NCI-H446 treated with DMSO at 0.1 percent for 48 hours (cell line): ENCODE measurements at places on chromosomes 13 and 19.

DNA sequence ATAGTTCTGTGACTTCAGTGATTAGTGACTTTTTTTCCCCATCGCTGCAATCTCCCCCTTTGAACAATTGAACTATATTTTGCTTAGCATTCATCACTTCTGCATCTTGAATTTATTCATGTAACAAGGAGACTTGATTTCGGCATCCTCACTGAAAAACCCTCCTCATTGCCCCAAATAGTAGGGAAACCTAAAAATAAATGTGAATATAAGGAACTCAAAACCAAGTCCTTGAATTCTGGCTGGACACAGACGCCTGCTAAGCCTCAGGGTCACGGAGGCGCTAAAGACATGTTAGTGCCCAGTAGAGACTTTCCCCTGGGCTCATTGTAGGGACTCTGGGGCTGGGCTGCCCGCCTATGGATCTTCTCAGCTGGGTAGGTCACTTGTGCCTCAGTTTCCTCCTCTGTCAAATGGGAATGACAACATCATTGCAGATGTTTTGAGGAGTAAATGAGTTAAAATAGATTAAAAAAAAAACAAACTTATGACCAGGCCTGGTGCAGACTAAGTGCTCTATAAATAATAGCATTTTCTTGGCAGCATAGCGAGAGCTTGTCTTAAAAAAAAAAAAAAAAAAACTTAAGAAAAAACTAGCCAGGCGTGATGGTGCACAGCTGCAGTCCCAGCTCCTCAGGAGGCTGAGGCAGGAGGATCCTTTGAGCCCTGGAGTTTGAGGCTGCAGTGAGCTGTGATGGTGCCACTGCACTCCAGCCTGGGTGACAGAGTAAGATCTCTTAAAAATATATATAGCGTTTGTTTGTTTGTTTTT is 1.8 kb upstream of the ADGRE5 start:
- no peak for DNase-seq

DNA sequence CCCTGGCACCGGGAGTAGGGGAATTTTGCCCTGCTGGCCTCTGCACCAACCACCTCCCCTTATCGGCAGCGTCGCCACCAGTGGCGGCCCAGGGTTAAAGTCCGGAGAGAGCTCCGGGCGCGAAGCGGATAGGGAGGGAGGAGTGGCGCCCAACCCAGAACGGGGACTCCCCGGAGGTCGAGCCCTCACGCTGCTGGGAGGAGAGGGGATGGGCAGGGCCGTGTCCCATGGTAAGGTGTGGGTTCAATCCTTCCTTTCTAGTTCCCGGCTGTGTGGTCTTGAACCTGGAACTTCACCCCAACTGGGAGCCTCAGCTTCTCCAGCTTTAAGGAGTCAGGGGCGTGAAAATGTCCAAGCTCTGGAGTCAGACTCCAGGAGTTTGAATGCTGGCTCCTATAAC is 23.3 kb upstream of the BCL3 start:
- DNase-seq: no peak

DNA sequence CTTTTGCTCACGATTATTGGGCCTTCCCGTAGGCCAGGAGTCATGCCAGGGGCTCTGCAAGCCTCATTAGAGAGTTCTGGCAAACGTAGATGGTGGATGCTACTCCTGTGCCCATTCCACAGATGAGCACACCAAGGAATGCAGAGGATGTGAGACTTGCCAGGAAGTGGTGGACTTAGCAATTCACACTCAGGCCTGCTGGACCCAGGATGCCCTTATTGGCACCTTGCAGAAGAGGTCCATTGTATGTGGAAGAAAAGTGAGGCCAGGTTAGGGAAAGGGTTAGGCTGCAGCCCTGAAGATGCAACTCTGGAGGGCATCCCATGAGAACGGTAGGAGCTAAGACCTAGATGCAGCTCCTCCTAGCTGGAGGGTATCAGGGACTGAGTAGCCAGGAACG is 5.9 kb downstream of the UNC13A start:
- DNase-seq: no peak

DNA sequence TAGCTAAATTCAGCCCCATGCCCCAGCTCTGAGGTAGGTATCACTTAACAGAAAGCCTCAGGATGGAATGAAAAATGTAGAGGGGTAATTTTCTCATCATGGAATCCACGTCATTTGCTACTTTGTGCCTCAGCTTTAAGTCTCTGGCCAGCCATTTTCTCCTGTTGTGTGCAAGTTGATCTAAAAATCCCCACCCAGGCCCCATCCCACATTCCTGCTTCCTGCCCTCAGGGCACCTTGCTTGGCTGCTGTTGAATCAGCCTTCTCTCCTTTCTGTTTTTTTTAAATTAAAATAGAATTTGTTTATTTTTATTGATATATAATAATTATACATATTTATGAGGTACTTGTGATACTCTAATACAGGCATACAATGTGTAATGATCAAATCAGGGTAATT is 179.9 kb upstream of the TSHZ3 start:
- DNase-seq: no peak

- DNase-seq: no peak
These were observed 15.9 kb upstream of the IZUMO2 start for GRCh38 chr19:50178859-50179537.

DNA sequence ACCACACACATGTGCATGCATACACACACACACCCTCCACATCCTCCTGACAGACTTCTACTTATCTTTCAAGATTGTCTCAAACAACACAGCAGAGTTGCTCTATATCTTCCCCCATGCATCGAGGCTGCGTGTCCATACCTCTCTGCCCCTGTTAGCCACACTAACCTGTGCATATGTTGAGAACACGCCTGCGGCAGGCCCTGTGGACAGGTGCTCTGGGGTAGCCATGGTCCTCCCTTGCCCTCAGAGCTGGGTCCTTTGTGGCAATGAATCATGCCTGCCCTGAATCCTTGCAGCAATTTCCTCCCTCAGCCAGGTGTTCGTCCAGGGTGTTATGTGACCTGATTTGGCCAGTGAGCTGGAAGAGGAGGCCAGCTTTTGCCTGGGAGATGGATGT is 213.3 kb downstream of the KATNAL1 start:
- DNase-seq: no peak

GRCh38 chr19:46887240-46887782 is 26.5 kb downstream of the ARHGAP35 start:
- DNase-seq: no peak

DNA sequence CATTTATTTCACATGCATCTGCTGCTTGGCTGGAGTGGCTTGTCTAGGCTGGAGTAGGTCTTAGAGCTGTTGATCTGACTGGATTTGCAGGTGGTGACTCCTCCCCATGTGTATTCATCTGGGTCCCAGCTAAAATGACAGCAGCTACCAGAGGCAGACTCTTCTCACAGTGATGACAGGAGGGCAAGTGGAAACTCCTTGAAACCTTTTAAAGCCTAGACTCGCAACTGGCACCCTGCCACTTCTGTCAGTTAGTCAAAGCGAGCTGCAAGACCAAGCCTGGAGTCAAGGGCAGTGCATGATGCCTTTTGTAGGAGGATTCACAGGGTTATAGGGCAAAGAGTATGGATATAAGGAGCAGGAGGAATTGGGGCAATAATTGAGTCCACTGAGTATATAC is 65.2 kb downstream of the TEX26 start:
- no peak for DNase-seq

GRCh38 chr19:328025-328505 is 16.5 kb downstream of the MIER2 start:
- no peak for DNase-seq

DNA sequence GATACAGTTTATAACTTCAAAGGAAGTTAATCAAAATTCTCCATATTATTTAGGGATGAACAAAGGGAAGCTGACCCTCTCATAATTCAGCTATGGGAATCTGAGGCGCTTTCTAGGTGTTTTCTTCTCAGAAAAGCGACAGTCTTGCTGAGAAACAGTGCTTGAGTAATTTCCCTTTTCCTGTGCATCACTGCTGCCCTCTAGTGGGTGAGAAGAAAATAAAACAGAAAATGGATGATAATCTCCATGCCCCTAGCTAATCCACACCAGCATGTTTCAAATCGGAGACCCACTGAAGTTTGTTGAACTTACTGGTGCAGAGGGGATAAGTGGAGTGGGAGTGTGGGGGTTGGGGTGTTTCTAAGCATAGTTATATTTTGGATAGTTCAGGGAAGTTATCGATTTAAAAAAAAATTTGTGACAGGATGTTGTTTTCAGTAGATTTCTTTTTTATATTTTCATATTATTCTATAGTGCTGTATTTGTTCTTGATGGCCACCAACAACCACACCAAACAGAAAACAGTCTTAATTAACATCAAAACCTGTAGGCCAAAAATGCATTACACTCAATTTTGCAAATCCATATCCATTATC is 21.4 kb downstream of the LCP1 start:
- DNase-seq: peak; percentile 29

GRCh38 chr13:24007979-24008620 is 110.8 kb upstream of the C1QTNF9B start:
- no peak for DNase-seq

- no peak for DNase-seq
These were observed 3.6 kb upstream of the KLK14 start for GRCh38 chr19:51086153-51086850.

DNA sequence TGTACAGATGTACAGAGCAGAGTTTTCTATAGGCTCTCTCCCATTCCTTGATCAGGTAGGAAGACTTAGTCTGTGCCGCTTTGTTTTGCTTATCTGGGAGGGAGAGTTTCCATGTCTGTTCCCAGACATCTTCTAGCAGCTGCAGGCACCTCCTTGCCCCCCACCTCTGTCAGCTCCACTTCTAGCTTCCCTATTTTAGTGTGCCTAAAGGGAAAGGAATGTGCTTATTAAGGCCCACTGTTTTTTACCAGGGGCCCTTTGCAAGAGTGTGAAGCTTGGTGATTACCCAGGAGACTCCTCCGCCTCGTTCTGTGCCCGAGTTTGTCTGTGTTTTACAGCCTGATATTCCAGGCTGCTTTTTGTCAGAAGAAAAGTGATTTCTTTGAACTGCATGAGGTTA is 1984.4 kb downstream of the OLFM4 start:
- no peak for DNase-seq

- no peak for DNase-seq
These were observed 505 bp upstream of the SHKBP1 start for GRCh38 chr19:40576151-40576584.

DNA sequence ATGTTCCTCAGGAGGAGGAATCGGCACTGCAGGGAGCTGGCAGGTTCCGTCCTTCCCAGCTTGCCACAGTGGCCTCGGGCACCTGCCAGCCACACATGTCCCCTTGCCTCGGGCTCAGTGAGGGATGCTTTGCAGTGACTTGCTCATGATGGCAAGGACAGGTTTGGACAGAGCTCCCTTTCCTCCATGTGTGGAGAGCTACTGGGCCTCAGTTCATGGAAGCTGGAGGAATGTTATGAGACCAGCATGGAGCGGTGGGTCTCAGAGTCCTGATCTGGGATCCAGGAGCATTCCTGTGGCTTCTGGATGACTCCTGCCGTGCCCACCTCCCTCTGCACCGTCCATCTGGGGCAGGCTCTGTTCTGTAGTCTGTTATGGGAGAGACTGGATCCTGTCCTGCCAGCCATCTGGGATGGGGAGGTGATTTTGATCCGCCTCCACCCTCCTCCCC is 59.2 kb downstream of the SIPA1L3 start:
- DNase-seq: no peak

DNA sequence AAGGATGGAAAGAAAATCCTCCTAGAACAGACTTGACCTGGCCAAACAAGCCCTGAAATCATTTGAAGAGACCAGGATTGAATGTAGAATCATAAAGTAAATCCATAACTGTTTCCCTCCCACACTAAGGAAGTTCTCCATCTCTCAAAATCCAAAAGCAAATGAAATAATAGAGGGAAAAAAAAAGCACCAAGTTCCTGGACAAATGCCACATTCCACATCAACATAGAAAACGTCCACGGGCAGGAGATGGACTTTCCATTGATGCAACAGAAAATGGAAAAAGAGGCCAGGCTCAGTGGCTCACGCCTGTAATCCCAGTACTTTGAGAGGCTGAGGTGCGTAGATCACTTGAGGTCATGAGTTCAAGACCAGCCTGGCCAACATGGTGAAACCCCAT is 56.2 kb downstream of the INSR start:
- no peak for DNase-seq

DNA sequence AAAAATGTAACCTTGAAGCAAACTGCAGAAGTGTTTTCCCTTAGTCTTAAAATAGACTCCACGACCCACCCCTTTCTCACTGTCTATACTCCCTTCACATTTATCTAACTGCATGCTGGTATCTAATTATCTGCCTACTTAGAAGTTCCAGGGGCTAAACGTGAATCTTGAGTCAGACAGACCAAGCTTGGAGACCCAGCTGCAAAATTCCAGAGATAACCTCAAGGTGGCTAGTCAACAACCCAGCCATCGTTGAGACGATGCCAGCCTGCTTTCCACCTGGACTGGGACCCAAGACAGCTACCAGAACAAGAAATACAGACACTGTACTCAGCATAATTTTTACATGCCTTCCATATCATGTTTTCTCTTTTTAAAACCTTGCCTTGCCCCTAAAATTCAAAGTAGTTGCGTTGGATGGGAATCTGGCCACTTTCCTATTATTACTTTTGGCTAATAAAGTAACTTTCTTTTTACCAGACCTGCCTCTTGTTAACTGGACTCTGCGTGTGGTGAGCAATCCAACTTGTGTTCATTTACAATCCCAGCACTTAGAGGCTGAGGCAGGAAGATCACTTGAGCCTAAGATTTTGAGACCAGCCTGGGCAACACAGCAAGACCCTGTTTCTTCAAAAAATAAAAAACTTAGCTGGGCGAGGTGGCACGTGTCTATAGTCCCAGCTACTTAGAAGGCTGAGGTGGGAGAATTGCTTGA is 82.3 kb downstream of the CDADC1 start:
- DNase-seq: no peak

- no peak for DNase-seq
These were observed 81.9 kb downstream of the FLT1 start for GRCh38 chr13:28412981-28413380.

DNA sequence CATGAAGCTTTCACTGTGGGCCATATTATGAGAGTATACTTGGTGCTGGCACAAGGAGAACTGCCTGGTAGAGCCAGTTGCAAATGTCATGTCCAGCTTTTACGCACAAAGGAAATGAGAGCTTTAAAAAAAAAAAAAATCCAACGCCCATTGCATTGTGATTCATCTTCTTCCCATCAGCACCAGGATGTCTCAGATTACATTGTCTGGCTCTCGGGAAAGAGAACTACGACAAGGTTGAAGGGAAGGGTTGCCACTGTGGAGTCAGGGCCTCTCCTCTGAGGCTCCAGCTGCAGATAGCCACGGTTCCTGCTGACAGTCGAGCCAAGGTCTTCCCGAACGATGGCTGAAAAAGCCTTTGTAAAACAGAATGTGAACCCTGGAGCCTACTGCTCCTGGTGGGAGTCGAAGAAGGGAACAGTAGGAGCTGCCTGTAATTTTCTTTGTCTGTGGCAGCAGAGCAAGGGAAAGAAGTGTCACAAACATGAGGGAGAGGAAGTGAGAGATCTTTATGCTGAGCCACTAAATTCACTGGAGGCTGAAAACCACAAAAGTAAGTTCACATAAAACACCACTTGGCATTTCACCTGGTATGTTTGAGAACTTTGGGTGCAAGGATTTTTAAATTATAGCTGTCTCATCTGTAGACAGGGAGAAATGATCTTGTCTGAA is 704.7 kb downstream of the DIAPH3 start:
- DNase-seq: no peak

DNA sequence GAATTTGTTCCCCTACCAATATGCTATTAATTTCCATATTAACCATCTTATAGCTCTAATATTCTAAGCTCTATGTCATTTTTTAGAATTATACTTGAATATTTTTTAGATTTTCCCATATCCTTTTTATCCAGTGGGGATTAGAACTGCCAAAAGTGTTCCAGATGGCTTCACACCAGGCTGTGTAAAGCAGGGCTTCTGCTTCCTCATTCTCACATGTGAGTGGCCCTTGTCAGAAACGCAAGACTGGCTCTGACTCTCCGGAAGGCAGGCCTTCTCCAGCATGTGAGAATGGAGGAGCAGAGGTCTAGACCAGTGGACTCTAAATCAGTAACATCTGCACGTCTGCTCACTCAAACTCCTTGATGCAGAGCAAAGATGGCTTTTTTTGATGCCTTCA is 650.1 kb downstream of the FGF9 start:
- DNase-seq: no peak
